ENCODE measurements at places on chromosomes 3 and 15.
A peak's percentile ranks its signal among the peaks of the same experiment; 100 is the strongest.

- peaks cover 7% of the 10 kb centered on the region for H3K4me1 ChIP-seq
- no peaks in the 10 kb centered on the region for H3K36me3 ChIP-seq
- peak; percentile 47 for DNase-seq
- no peak overlapping the region for H3K27ac ChIP-seq
- H3K27me3 ChIP-seq: no peaks in the 10 kb centered on the region
- no peak overlapping the region for H3K4me3 ChIP-seq
Observed at GRCh38 chr15:64251121-64251520, 88.3 kb upstream of the PPIB start.

DNA sequence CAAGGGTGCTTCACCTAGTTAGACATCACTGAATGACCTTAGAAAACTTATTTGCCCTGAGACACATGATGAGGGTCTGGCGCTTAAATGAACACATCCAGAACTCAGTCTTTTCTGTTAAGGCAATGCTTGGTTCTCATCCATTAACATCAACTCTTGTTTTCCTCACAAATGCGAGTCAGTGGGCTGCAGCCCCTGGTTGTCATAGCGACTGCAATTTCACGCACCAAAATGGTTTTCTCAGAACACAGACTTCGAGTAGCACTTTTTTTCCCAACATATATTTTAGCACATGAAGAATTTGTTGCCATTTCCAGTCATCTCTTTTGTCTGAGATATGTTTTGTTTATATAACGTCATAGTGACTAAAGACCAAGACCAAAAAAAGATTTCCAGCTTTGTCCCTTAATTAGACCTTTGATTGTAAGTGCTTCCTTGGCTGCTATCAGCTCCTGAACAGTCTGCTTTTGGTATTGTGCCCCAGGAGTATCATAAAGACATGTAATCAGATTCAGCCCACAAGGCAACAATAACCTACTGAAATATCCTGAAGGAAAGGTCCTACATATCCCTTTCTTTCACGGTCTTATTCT is 68.5 kb downstream of the GPR176 start:
- H3K4me3 ChIP-seq: no peak overlapping the region
- DNase-seq: peak; percentile 78
- no peaks in the 10 kb centered on the region for H3K27me3 ChIP-seq
- no peak overlapping the region for H3K27ac ChIP-seq
- peaks cover 4% of the 10 kb centered on the region for H3K4me1 ChIP-seq
- H3K36me3 ChIP-seq: no peaks in the 10 kb centered on the region

GRCh38 chr3:30142946-30143345 is 463.5 kb upstream of the TGFBR2 start:
- no peak overlapping the region for H3K27ac ChIP-seq
- no peaks in the 10 kb centered on the region for H3K36me3 ChIP-seq
- H3K27me3 ChIP-seq: no peaks in the 10 kb centered on the region
- no peak for DNase-seq
- no peaks in the 10 kb centered on the region for H3K4me1 ChIP-seq
- H3K4me3 ChIP-seq: no peak overlapping the region

GRCh38 chr3:150653110-150653561 is 50.0 kb downstream of the SELENOT start:
- H3K27ac ChIP-seq: no peak overlapping the region
- H3K4me3 ChIP-seq: no peak overlapping the region
- no peak for DNase-seq
- H3K27me3 ChIP-seq: no peaks in the 10 kb centered on the region
- no peaks in the 10 kb centered on the region for H3K36me3 ChIP-seq
- H3K4me1 ChIP-seq: no peaks in the 10 kb centered on the region

DNA sequence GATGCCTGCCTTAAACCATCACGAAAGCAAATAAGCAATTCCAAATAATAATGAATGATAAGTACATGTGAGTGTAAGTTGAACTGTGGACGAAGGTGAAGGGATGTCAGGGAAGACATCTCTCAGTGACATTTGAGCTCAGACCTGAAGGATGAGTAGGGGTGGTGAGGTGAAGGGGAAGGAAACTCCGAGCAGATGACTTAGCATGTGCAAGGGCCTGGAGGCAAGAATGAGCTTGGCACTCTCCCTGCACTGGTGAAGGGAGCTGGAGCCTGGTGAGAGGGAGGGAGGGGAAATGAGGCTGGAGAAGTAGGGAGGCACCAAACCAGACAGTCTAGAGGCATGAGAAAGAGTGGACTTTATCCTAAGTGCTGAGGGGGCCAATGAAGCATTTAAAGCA is 84.3 kb downstream of the MTHFS start:
- no peak overlapping the region for H3K27ac ChIP-seq
- H3K4me3 ChIP-seq: no peak overlapping the region
- no peaks in the 10 kb centered on the region for H3K4me1 ChIP-seq
- no peaks in the 10 kb centered on the region for H3K27me3 ChIP-seq

- no peaks in the 10 kb centered on the region for H3K36me3 ChIP-seq
- no peak for DNase-seq
- H3K4me3 ChIP-seq: no peak overlapping the region
- no peak overlapping the region for H3K27ac ChIP-seq
- no peaks in the 10 kb centered on the region for H3K4me1 ChIP-seq
Observed at GRCh38 chr15:100520132-100520921, 8.4 kb downstream of the CERS3 start.

DNA sequence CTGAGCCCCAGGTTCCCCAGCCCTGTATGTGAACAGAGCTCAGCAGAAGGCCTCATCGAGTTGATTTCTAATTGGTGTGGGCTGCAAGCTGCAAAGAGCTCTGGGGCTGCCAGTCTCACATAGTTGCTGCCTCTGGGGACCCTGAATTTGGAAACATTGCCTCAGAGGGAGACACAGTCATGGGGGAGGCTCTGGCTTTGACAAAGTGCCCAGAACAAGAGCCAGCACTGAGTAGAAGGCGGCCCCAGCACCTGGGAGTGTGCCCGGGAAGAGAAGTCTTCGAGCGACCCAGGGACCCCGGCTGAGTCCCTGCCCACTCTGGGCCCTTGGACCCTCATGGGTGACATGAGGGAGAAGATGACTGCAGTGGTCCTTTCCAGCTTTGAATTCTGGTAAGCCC is 7.3 kb downstream of the NTRK3 start:
- peaks cover 3% of the 10 kb centered on the region for H3K4me1 ChIP-seq
- no peak overlapping the region for H3K27ac ChIP-seq

DNA sequence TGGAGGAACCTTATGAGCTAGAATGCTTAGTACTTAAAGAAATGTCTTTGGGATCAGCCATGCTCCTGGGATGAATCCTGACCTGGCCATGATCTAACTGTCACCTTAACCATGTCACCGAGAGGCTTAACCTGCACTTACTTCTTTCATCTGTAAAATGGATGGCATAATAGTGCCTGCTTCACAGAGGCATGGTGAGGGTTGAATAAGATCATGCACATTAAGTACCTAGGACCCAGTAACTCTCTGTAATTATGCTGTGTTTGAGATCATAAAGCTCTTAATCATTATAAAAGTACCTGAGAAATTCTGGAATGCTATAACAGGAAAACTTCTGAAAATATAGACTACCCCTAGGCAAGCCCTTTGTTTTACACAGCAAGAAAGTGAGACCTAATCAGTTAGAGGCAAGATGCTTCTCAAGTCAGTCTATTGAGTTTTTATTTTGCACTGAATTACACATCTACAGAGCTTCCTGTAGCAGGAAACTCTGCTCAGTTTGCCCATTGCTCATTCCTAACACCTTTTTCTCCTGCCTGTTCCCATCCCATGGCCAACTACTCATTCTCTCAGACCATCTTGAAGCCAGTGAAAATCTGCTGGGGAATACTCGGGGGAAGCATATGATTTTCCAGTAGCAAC is 1015.5 kb upstream of the CFAP20DC start:
- DNase-seq: no peak
- peaks cover 2% of the 10 kb centered on the region for H3K4me1 ChIP-seq
- no peaks in the 10 kb centered on the region for H3K36me3 ChIP-seq
- no peak overlapping the region for H3K4me3 ChIP-seq
- H3K27me3 ChIP-seq: no peaks in the 10 kb centered on the region
- peak overlapping the region; percentile 53 for H3K27ac ChIP-seq

- no peak overlapping the region for H3K4me3 ChIP-seq
- H3K4me1 ChIP-seq: peaks cover 24% of the 10 kb centered on the region
- no peak overlapping the region for H3K27ac ChIP-seq
- no peak for DNase-seq
- H3K36me3 ChIP-seq: peaks cover 4% of the 10 kb centered on the region
Observed at GRCh38 chr15:98673133-98673532, 24.8 kb downstream of the IGF1R start.

DNA sequence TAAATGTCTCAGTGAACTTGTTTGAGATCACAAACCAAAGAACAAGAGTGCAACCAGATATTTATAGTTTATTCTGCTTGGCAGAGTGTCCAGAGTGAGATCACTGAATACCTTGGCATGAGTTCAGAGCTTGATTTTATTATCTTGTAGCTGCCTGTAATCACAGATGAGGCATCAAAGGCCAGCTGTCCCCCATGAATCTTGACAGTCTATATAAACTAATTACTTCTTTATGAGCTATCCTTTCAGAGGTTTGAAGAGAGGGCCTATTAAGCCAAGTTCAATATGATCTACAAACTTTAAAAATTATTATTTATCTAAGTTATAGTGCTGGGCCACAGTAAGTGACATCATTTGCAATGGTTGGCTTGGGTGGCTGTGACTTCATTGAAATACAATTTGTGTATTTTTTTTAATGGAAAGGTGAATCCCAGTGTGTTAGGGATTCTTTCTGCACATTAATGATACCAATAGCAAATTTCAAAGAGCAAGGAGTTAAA is 251.5 kb downstream of the CLSTN2 start:
- H3K4me3 ChIP-seq: no peak overlapping the region
- peaks cover 6% of the 10 kb centered on the region for H3K4me1 ChIP-seq
- no peaks in the 10 kb centered on the region for H3K36me3 ChIP-seq

All from mesenchymal stem cell (in vitro differentiated cells and primary cell).